ENCODE measurements at places on chromosomes 7 and 10. TPM values are rescaled to one million over a fixed set of nuclear protein-coding genes. Genes with fewer than 3 reads are reported as not detected.

DNA sequence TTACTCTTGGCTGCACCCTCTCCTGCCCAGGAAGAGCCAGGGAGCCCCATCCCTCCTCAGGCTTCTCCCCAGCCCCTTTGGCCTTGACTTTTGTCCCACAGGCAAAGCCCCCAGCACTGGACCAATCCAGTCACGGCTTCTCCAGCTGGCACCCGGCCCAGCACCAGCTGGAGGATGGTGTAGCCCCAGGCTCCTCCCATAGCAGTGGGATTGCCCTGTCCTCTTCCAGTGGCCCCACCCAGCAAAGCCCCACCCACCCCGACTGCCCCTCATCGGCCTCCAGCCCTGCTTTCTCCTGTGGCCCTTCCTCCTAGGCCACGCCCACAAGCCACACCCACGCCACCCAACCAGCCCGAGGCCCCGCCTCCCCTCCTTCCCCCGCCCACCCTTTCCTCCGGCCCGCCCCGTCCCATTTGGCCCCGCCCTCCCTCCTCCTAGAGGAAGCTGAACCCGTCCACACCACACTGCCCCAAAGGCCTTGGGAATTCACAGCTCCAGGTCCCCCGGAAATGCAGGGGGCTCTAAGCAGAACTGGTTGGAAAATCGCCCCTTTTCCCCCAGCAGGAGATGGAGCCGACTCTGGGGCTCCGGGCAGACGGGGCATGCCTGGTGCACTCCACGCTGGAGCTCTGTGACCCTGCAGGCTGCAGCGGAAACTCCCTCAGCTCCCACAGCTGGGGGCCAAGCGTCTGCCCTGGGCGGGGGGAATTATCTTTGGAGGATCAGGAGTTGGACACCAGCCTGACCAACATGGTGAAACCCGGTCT, 25.2 kb downstream of the GET4 start:
- DNase-seq: peak; percentile 95

DNA sequence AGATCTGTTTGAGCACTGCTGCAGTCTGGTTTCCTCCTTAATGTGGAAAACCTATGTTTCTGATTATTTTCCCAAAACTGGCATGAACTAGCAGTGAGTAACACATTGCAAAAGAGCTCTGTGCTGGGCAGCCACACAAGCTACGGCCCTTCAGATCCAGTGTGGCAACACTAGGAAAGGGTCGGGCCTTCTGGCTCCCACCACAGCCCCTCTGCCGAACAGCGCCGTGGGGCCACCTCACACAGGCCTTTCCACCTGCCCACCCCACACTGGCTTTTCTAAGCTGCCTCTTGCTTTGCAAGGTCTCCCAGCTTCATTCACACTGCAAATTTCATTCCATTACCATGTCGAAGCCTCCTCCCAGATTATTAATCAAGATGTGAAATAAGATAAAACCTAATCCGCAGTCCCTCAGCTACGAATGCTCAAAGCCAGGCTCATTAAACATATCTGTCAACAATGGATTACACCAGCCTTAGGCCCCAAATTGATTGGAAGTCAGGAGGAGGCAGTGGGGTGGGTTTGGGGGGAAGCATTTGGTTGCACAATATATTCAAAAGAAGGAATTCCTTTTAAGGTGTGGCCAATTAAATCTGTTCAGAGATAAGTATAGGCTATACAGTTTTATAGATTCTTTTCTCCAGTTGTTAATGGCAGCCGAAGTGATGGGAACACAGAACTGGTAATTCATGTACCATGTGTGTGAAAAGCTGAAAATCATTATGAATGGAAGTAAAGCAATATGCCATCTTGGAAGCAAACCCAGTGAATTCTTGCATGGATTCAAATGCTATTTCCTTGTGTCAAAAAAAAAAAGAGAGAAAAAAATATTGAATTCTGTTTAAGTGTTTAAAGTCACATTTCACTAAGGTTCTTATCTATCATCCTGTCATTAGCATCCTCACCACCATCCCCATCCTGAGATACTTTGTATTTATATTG, 223.7 kb downstream of the MTERF1 start:
- DNase-seq: no peak

GRCh38 chr7:105003275-105003674, 10.7 kb upstream of the KMT2E start:
- DNase-seq: peak; percentile 39

DNA sequence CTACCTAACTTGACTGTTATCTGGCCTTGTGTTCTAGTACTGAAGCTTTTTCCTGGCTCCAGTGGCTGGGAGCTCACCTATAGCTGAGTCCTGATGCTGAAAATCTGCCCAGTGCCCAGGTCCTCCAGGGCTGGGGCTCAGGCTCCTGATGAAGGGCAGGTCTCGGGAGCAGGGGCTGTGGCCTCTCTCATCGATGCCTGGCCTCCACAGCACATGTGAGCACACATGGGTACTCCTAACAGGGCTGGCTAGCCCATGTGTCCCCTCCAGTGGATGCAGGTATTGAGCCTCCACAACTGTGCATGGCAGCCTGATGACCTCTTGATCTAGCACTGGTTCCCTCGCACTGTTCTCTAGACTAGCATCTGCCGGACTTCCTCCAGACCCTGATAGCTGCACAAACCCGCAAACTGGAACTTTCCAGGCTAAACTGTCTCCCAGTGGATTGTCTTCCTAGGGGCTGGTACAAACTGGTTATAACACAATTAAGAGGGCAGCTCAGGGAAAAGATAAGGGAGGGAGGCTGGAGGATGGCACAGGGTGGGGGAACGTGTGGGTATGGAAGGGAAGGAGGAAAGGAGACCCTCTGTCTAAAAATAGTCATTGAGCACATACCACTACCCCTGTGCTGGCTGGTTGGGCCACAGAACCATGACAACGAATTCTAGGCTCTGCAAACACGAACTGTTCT, 35.1 kb downstream of the PLAC9 start:
- no peak for DNase-seq

GRCh38 chr7:155638366-155638765, 6.1 kb upstream of the RBM33 start:
- no peak for DNase-seq

GRCh38 chr7:28358423-28358868, 53.9 kb upstream of the CREB5 start:
- peak; percentile 100 for DNase-seq

DNA sequence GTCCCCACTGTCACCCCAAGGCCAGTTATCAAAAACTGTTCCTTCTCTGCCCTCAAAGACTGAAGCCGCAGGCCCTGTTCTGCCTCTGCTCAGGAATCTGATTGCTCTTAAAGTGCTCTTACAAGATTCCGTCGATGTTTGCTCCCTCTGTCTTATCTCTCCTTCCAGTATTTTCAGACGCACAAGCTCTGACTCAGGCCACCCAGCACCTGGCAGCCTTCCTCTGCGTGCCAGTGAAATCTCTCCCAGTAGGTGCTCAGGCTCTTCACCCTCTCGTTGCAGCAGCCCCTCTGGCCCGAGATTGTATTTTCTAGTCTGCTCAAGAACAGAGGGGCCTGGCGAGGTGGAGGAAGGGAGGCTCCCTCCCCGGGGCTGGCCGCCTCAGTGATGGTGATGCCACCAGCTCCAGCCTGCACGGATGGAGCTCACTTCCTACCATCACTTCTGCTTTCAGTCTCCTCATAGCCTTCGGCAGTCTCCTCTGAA, 276.2 kb downstream of the USP6NL start:
- no peak for DNase-seq

GRCh38 chr7:32223071-32223650, 153.0 kb upstream of the PDE1C start:
- DNase-seq: no peak

- DNase-seq: no peak
Observed at GRCh38 chr7:123075838-123076467, 80.5 kb upstream of the TAS2R16 start.

DNA sequence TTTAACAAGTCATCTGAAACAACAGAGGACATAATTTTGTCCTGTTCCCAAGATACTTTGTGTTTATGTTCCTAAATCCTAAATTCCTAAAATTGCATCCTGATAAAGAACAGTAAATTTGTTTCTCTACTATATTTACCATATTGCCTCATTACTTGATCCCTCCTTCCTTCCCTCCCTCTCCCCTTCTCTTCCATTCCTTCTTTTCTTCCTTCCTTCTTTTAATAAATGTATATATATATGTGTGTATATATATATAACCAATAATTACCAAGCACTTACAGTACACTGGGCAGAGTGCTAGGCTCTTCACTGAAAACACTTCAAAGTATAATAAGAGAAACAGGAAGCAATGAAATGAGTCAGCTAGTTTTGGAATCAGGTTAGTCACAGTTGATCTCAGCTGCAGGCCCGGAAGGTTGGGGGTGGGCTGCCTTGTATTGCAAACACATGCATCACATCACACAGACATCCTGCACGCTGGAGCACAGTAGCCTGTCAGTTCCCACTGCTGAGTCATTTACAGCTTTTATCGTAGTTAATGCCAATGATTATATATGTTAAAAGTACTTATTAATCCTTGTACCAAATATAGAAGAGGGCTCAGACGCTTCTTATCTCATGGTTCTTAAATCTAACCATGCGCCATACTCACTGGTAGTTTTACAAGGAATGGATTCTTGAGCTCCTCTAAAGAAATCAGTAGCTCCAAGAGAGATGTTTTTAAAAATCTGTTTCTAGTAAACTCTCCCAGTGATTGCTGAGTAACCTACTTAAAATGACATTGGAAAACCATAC, 551.7 kb downstream of the GRM8 start:
- DNase-seq: peak; percentile 98

- no peak for DNase-seq
Observed at GRCh38 chr10:68231817-68232251, at the start of gene ATOH7. TSS of gene ATOH7 (minus strand) at chr10:68232113. CDS start at chr10:68231677, 436 bp downstream.

- no peak for DNase-seq
Observed at GRCh38 chr7:925601-926000, 28.9 kb downstream of the ADAP1 start.

DNA sequence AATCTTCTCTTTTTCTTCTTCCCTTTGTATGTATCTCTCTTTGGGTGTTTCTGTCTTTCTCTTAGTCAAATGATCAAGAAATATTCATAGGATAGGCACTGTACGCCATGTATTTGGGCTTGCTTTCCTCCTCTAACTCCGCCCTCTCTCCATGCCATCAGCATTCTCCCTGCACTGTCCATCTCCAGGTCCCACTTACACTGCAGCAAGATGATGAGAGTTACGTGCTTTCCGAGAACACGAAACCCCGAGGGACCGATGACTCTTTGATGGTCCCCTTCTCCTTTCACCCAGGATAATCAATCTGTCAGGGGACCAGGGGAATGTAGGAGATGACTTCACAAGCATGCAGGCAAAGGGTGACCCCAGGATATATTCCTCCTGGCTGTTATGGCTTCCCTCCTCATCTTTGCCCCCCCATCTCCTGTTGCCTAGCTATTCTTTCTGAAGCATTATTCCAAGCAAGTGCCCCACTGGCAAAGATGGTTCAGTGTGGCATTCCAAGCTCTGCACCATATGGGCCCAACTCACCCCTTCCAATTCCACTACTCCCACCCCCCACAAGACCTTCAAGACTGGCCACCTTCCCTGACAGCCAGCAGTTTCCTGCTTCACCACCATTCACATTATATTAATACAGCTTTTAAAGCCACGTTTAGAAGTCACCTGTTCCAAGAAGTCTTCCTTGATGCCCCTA, 40.0 kb downstream of the HIF1AN start:
- no peak for DNase-seq

DNA sequence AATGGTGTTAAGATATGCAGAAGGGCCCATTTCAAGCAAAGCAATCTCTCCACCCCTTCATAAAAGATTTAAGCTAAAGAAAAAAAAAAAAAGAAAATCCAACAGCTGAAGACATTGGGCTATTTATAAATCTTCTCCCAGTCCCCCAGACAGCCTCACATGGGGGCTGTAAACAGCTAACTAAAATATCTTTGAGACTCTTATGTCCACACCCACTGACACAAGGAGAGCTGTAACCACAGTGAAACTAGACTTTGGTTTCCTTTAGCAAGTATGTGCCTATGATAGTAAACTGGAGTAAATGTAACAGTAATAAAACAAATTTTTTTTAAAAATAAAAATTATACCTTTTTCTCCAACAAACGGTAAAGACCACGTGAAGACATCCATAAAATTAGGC, 28.6 kb downstream of the PPP3CB start:
- no peak for DNase-seq

DNA sequence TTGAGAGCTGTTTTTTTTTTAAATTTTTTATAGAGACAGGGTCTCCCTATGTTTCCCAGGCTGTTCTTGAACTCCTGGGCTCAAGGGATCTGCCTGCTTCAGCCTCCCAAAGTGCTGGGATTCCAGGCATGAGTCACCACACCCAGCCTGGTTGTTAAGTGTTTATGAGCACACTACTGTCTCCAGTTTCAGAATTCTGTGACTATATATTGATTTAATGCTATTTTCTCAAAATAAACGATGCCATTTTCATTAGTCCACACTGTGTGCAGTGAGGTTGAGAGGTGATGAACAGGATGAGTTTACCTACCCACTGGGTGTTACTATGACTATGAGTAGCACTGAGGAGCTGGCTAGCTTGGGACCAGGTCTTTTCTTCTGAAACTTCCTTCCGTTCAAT, 110.9 kb upstream of the FAM180A start:
- DNase-seq: peak; percentile 41

DNA sequence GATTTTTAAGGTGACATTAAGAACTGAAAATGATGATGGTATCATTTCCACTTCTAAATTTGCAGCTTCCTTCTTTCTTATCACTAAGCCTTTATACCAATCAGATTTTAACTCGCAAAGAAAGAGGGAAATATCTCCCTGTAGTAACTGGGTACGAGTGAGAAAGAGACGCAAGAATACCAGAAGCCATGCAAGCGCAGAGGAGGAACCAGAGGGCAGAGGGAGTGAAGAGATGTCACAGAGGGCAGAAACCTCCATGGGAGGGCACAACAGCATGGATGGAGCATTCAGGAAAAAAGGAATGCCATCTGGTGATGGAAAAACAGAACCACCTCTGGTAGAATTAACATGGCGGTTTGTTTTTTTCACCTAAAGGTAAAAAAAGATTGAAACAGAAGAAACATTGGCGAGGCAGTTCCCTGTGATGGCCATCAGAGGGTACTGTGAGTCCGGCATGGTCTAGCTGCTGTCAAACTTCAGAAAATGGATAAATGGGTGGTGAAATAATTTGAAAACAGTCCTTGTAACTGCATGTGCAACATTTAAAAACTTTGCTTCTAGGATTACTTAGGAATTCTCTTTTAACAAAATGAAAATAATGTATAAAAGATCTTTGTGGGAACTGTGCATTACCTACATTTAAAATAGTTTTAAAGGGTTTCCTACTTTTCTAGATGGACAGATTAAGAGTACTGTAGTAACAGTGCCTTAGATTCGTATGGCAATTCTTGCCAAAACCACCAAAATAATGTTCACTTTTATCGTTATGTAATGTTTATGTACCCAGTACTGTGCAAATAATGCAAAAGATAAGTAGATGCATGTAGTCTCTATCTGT, 91.8 kb downstream of the ARHGAP12 start:
- peak; percentile 19 for DNase-seq

GRCh38 chr10:59864141-59864962, 42.0 kb downstream of the CCDC6 start:
- DNase-seq: no peak

GRCh38 chr10:29495366-29495765, 139.4 kb downstream of the SVIL start:
- no peak for DNase-seq

GRCh38 chr10:99676426-99676825, 17.1 kb downstream of the ENTPD7 start:
- DNase-seq: no peak

GRCh38 chr7:57646219-57646900, 196.4 kb downstream of the ZNF716 start:
- DNase-seq: no peak

Gene AP3M1
- total RNA-seq: 33.4 TPM

Gene FGFR2
- 3.7 TPM for total RNA-seq

Gene FGL2
- not detected for total RNA-seq

Gene GATA3
- total RNA-seq: 0.21 TPM

Gene UCMA
- not detected for total RNA-seq

Gene HUS1
- 43.4 TPM for total RNA-seq

Gene NKX2-3
- not detected for total RNA-seq

Gene PODXL
- total RNA-seq: 4.0 TPM

Gene ITGA8
- total RNA-seq: 9.2 TPM
